ENCODE measurements at places on chromosomes 6 and 20.

DNA sequence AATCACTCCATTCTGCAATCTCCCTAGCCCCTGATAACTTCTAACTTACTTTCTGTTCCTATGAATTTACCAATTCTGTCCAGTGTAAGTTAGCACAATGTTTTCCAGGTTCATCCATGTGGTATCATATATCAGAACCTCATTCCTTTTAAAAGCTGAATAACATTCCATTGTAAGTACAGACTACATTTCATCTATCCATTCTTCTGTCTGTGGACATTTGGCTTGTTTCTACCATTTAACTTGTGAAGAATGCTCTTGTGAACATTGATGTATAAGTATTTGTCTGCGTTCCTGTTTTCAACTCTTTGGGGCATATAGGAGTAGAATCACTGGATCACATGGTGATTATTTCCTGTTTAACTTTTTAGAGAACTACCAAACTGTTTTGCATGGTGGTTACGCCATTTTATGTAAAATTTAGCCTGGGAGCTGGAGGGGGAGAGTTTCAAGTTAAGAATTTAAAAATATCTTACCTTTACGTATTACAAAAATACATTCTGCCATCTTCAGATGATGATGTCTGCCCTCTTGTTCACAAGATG lies 156.5 kb downstream of the BTBD3 start:
- DNase-seq: no peak

DNA sequence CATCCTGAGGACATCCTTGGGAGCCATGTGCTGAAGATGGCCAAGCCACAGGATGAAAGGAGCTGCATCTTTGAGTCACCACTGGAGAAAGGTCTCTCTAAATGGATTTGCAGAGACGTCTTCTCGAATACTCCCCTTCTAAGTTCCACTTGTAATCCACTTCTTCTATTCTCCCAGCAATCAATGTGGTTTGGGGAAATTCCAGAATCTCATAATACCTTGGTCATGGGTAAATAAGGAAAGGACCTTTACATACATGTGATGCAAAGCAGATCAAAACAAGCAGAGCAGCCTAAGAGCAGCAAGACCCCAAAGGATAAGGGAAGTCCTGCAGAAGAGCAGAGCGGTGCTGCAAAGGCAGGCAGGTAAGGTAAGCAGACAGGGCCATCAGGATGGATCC lies 35.3 kb downstream of the TRIM38 start:
- DNase-seq: no peak

GRCh38 chr6:3617681-3618311 lies 133.7 kb downstream of the PXDC1 start:
- no peak for DNase-seq

GRCh38 chr6:11392778-11393507 lies 144.6 kb upstream of the TMEM170B start:
- DNase-seq: no peak

- DNase-seq: no peak
These were observed 34.7 kb downstream of the CPNE5 start for GRCh38 chr6:36804563-36804962.

Data from AML-193 (cell line).